Activated CD8-positive, alpha-beta memory T cell treated with anti-CD3 and anti-CD28 coated beads for 24 hours (primary cell): ENCODE measurements at places on chromosomes 11 and 22.

GRCh38 chr11:125987066-125987641 lies 41.3 kb downstream of the VSIG10L2 start:
- DNase-seq, result no peak

DNA sequence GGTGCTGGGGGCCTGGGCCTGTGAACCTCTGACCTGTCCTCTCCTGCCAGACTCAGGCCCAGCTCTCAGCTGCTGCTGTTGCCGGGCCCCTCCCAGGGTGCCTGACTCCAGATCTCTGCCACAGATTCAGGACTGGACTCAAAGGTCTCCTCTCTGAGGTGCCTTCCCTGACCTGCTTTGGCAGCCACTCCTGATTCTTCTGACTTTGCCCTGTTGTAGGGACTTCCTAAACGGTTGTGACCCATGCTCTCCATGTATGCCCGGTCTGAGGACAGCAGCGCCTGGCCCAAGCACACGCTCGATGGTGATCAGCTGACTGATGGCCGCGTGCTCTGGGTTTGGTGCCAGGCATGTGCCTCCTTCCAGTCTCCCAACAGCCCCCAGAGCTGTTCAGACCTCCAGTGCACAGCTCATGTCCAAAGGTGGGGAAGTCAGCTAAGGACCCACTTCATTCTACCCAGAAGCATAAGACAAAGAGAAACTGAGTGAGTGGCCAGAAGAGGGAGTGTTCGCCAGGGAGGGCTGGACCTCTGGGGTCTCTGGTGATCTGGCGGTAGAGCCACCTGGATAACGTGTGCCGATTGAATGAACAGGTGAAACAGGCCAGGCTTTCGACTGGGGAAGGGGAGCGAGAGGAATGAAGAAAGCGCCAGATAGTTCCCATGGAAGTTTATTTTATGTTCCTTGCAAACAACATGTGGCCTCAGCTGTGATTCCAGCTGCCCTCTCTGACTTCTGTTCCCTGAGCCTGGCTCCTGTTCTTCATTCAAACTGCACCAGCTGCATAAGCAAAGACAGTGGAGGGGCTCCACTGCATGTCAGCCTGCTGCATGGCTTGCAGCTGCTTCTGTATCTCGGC lies 8.1 kb upstream of the TOP3B start:
- no peak for DNase-seq

DNA sequence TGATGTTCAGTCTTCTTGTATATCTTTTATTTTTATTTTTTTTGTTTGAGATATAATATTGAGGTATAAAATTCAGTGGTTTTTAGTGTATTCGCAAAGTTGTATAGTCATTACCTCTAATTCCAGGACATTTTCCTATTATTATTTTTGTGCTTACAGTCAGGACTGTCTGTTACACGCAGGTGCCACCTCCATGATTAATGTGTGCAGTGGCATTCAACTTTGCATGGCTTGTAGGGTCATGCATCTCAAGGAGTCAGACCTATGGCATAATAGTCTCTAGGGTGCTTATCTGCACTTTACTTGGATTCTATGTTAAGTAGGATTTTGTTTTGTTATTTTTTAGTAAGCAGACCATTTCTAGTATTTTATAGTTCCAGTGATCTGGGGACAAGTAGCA lies 1.0 kb downstream of the CTR9 start:
- DNase-seq, result no peak

DNA sequence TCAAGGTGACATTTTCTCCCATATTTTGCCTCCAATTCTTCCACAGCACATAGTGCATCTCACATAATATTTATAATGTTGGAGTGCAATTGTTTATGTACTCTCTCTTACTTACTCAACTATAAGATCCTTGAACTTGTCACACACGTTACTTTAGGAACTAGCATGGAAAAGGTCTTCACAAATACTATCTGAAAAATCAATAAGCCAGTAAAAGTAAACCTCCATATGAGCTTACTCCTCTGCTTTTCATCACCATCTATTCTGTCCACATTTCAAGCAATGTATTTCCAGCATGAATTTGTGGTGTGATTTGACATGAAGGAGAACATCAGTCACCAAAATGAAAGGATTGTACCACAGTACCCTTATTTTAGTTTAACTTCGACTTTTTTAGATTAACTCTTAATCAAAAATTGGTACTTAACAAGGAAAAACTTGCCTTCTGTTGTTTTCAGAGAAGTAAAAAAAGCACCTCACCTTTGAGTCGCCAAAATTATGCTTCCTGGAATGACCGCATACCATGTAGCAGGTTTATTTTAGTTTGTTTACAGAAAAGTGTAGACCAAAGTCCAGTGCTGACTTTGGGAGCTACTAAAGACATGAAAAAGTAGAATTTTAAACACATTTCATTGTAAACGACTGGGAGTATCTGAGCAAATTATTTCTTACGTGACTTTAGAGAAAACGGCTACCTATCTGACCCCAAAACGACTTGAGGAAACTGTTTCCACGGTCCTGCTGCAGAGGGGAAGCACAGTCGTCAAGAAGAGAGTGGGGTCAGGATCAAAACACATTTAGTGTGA lies at the start of gene SLC22A9:
SLC22A9 (plus strand) TSS at position 621 of the 806 bp plus-strand sequence. CDS start 272 bp downstream, outside the sequence.
- DNase-seq, result no peak

- DNase-seq, result peak; percentile 85
Observed at GRCh38 chr11:118223992-118224391, 819 bp downstream of the JAML start.

- DNase-seq, result no peak
Observed at GRCh38 chr11:217704-218103, 10.2 kb downstream of the RIC8A start.

DNA sequence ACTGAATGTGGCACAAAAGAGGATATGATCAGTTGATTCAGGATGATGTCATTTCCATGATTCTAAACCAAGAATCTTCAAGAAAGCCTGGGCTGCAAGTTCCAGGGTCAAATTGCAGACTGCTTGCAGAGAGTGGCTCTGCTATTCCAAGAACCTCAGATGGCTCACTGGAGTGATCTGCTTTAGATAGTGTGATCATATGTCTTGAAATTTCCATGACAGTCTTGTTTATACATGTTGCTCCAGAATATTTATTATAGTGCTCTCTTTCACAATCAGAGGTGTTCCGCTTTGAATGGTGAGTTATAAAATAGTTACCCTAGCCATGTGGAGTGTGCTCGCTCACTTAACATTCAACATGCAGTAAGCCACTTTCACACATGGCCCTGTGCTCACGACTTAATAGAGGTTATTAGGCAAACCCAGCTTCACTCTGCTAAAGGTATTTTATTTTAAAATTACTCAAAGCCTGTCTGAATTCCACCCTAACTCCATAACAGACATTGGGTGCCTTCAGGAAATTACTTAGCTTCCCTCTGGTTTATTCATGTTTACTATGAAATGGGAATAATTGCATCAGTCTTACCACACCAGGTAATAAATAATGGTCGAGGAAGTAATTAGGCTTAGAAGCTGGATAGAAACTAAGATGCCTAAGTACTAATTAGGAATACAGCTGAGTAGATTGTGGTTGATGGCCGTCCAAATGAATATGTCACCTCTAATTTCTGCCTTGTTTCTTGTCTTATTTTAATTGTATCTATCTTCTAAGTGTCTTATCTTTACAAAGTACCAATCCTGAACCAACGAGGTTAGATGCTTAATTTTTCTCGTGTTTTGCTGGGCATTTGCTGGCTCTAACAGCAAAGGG lies 187.9 kb downstream of the ETS1 start:
- DNase-seq, result no peak

DNA sequence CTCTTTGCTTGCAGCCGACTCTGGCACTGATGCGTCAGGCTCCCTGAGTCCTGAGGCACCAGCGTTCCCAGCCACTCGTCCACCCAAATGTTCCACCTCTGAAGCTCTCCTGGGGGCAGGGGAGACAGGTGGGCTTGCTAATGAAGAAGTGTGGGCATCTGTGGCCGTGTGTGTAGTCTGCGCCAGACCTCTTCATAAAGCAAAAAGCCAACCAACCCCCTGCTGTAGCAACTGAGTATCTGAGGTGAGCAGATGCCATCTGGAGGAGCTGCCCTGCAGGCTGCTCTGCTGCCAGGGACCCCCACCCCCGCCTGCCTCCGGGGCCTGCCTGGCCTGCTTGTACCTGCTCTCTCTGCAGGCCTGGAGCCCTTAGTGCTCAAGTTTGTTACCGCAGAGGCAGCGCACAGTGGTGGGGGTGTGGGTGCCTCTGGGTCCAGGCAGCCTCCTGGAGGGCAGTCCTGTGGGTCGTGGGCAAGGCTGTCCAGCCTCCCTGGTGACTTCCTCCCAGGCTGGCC lies 272.5 kb downstream of the TBC1D22A start:
- no peak for DNase-seq

GRCh38 chr11:60921777-60922335 lies 2.4 kb upstream of the TMEM132A start:
- DNase-seq, result no peak

DNA sequence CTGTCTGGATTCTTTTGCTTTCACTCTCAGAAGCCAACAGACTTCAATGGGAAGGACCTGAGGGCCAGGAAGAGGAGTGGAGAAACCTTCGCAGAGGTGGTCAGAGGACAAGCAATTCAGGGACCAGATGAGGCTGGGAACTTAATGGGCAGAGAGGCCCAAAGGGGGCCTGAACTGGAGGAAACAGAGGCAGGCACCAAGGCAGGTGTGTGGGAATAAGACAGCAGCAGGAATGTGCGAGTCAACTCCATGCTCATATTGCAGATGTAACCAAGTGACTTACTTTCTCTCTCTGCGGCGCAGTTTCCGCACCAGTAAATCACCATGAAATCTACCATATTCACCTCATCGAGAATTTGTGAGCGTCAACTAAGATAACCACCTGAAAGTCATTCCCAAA lies 669.1 kb downstream of the NTM start:
- DNase-seq, result no peak

GRCh38 chr22:46297151-46297812 lies 612 bp downstream of the GTSE1 start:
- no peak for DNase-seq

DNA sequence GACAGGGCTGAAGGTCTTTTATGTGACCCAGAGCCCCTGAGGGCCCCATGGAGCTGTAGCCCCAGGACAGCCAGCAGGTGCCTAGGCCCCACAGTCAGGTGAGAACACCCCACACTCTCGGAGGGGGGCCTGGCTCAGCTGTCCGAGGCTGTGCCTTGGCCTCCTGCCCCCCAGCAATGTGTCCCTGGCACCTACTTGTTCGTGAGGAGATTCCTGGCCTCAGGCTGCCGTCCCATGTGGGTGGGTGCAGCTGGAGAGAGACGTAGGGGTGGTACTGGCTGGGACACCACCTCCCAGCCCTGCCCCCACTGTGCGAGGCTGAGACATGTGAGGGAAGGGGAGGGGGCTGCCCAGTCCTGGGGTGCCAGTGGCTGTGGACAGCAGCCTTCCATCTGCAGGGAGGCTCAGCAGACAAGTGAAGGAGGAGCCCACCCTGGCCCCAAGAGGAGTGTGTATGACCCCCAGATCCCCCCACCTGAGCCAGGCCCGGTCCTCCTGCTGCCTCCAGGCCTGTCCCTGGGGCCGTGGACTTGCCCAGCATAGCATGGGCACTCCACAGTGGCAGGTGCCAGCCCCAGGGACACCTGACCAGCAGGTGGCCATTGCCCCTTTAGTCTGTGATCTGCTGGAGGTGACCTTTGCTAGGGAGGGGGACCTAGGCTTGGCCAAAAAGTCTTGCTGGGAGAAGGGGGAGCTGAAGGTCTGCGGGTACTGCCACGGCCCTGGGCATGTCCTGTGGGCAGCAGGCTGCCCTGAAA lies 17.0 kb downstream of the IL17REL start:
- no peak for DNase-seq

- no peak for DNase-seq
Observed at GRCh38 chr11:34564807-34565241, 51.2 kb upstream of the ELF5 start.

DNA sequence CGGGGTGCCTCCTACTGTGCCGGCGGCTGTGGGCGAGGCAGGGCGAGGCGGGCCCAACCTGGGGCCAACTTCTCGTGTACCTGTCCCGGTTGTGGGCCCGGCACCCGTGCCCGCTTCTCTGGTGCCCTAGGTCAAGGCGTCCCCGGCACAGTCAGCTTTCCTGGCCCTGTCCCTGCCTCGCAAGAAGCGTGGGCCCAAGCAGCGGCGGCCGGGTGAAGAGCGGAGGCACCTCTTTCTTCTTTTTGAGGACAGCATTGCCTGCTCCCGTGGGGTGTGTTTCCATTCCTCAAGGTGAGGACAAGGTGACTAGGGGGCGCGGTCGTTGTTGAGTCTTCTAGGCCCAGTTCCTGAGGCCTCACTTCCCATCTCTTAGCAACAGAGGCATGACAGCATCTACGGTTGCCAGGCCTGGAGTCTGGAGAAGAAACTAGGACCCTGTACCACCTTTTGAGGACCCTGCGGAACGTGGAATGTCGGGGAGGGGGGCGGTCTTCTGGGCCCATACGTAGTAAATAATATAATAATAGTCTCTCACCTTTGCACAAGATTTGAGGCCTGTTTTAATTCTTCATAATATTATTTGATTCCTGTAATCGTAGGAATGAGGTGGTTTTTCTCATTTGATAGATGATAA lies 418 bp downstream of the ACO2 start:
- no peak for DNase-seq

DNA sequence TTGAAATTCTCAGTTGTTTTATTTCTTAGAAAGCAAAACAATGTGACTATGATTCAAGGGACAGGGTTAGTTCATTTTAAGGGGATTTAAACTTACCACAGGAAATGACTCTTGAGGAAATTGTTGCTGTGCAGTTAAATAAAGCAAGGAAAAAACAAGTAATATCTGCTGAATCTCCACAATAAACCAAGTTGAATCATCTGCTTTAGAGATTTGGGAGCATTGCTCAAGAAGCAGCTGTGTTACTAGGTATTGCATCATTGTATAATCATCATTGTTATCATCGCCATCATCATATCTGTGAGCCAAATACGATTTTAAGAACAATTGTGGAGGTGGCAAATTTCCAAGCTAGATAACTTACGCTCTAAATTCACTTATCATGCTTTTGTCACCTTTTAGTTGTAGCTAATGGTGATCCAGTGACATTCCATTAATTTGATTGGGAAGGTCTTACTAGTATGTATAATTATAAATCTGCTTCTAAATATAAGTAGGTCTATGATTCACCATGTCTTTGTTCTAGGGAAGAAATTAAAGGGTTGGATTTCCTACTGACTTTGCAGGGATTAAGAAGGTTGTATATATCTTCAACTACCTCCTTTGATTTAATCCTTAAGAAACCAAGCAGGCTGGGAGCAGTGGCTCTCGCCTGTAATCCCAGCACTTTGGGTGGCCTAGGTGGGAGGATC lies 19.9 kb downstream of the MMP10 start:
- DNase-seq, result no peak

DNA sequence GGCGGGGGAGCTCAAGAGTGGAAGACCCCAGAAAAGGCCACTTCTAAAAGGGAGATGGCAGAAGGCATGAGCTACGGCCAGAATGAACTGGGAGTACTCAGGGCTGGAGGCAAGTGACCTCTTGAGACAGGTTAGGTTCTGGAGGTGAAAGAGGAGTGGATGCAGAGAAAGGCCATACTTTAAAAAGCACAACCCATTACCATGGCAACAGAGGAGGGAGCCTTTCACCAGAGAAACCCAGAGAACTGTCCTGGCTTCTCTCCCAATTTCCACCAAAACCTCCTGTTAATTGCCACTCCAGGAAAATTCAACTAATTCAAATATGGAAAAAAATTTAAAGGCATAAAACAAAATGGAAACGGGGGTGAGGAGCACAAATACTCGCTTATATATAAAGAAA lies 15.8 kb downstream of the A4GALT start:
- DNase-seq, result no peak
